HTR-8/SVneo (cell line): ENCODE measurements at places on chromosomes 3 and 15.

- DNase-seq: no peak
These were observed 287.3 kb upstream of the GBE1 start for GRCh38 chr3:82048711-82049110.

DNA sequence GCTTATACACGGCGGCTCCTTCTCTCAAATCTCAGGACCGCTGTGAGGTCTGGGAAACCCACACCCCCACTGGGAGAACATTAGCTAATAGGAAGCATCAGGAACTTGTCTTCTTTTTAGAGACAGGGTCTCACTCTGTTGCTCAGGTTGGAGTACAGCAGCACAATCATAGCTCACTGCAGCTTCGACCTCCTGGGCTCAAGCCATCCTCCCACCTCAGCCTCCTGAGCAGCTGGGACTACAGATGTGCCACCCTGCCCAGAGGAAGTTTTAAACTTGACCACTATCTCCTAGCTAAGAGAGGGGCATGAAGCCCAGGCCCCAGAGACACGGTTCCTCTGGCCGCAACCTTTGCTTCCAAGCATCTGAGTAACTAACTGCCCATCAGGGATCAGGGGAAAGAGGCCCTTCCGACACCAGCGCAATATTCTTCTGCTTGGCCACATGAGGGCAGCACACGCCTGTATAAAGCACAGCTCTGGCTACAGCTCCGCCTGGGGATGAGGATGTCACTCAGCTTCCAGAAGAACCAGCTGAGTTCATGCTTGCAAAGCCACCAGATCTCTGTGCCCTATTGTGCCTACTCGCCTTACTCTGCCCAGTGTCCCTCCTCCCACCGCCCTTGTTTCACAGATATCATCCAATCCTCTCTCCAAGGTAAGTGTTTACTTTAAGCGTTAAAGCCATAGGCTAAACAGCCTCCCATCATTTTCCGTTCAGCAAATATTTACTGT lies 57.6 kb upstream of the SLC6A11 start:
- DNase-seq: peak; percentile 78

DNA sequence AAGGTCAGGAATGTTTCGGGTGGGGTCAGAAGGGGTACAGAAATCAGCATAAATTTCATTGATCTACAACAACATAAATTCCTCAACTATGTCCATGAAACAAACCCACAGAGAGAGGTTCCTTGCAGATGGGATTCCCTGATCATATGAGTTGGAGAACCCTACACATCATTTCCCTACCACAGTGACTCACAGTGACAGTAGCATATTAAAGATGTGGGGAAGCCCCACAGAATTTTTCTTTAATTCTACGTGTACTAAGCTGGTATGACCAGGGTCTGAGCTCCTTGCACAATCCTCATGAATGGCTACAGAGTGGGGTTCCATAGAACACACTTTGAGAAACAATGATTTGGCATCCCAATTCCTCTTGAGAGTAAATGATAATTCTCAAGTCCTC lies 116.9 kb upstream of the RAD18 start:
- DNase-seq: no peak

- DNase-seq: no peak
These were observed 553.7 kb downstream of the PDCD6IP start for GRCh38 chr3:34351882-34352777.

- DNase-seq: peak; percentile 32
These were observed 182.2 kb downstream of the FNDC3B start for GRCh38 chr3:172221547-172221946.

GRCh38 chr3:66038384-66038725 lies 363 bp downstream of the MAGI1 start:
- no peak for DNase-seq

- DNase-seq: no peak
These were observed 41.0 kb downstream of the FMN1 start for GRCh38 chr15:33153548-33153947.

DNA sequence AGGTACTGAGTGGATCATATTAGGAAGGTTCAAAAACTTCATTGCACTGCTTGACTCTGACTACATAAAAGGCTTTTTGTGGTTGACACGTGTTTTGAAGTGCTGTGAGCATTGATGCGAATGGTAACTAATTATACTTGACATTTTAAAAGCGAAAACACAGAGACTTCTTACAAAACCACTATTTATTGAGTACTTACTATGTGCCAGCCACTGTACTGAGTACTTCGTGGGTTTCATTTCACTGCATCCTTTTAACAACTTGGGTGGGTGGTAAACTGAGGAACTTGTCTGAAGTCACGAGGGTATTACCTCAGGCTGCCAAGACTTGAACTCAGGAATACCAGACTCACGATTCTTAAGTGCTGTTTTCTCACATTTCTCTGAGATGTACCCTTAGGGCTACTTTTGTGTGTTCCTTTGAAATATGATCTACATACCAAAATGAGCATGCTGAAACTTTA lies 45.3 kb upstream of the PPP4R2 start:
- no peak for DNase-seq

GRCh38 chr3:126419886-126420786 lies 25.4 kb downstream of the CFAP100 start:
- peak; percentile 28 for DNase-seq
